ENCODE measurements at places on chromosomes 11 and 22.

DNA sequence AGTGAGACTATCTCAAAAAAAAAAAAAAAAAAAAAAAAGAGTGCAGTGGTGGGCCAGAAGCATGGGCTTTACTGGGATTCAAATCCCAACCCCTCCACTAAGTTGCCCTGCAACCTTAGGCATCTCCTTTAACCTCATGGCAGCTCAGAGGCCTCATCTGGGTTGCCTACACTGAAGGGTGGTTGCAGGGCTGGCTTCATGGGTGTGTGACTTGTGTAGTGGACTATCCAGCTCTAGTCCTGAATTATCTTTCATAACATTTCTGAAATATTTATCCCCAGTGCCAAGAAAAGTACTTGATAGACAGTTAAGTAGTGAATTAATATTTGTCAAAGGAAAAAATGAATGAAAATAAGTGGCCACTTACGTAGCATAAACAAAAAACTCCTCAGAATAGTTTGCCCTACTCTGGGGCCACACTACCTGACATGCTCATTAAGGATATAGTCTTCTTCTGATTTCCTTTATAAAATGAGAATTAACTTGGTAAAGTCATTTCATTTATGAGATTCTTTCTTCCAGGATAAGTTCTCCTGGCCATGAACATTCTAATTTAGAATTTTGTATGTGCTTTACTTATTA, 116.0 kb upstream of the SYT13 start:
- DNase-seq = no peak

DNA sequence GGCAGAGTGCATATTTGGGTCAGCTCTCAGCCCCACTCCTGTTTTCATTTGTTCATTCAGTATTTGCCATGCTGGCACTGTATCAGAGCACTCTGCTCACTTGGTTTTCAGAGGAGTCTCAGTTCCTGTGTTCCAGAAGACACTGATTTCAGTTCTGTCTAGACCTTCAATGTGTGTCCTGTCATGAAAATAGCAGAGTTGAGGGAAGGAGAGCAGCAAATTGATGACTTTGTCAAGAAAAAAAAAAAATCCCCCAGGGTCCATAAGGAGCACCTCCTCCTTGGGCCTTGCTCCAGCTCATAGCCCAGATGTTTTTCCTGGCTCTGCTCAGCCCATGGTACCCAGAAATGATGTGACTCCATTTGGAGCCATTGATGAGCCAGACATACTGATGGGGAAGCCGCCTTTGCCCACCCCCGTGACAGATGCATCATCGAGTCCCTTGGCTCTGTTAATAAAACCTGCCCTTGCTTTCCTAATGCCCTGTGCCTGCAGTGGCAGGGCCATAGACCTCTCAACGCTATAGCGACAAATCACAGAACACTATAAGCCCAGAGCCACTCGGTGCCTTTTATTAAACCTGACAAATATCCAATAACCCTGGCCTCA, 107.0 kb downstream of the PKNOX2 start:
- DNase-seq = no peak

DNA sequence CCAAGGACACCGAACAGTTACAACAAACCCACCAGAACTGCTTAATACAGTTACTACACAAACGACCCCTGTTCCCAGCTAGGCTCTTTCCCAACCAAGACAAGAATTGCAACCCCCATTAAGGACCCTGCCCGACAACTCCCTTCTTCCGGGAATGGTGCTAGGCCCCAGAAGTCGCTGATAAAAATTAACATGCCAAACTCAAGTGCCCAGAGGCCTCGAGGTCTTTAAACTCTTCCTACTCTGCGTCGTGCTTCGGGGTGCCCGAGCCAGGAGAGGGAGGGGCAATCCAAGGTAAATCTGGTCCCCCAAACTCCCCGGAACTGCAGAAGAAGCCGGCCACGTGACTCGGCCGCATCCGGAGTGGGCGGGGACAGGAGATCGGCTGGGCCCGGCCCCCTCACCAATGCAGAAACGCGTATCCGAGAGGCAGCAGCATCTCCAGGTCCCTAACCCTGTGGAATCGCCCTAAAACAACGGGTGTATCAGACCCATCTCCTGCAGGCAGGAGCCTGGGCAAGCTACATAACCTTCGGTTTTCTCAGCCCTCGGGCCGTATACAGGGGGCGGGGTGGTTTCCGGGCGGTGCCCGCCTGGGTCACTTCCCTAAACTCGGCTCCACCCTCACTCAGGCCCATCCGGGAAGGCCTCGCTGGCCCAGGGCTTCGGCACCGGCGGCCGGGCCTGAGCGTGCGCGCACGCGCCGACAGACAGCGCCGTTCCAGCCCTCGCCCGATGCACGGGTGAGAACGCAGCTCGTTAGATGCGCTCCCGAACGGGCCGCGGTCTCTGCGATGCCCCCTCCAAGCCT, 1.1 kb downstream of the CFL1 start:
- DNase-seq = peak; percentile 84

- DNase-seq = peak; percentile 37
Observed at GRCh38 chr11:111417011-111417765, 38.1 kb upstream of the POU2AF1 start.

DNA sequence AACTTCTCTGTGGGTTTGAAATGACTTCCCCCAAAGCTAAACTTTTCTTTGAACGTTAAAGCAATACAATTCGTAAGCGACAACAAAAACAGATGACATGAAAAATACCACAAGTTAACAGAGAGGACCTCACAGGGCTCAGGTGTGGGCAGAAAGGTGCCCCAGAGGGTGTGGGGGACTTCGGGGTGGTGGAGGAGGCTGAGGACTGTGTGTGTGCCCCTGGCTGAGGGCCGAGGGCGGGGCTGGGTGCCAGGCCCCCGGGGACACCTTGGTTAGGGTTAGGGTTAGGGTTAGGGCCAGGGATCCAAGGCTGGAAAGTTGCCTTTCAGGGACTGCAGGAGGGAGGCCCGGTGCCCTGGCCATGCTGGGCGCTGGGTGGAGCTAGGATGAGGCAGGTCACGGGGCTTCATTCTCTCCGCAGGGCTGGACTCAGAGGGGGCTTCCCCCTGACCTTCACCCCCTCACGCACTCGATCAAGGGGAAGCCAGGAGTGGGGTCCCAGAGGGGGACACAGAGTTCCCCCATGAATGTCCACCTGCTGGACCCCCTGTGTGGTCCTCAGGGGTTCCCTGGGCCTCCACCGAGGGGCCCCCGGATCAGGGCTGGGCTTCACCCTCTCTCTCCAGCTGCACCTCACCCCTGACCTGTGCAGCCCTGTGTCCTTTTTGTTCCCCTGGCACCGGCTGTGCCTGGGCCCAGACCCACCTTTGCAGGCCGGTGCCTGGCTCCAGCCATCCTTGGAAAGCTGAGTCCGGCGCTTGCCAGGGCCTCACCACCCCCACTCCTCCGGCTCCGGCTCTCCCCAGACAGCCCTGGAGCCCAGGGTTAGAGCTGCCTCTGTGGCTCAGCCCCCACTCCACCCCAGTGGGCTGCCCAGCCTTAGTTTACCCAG, 7.0 kb downstream of the TNNI2 start:
- DNase-seq = no peak
